CD4-positive, alpha-beta T cell treated with Interleukin-21 for 1 hour (primary cell): ENCODE measurements at places on chromosomes 7 and 10.

- no peak for DNase-seq
Observed at GRCh38 chr10:810351-810846, 120.9 kb upstream of the DIP2C start.

- no peak for DNase-seq
Observed at GRCh38 chr10:104056619-104057273, 28.9 kb downstream of the COL17A1 start.

- DNase-seq, result no peak
Observed at GRCh38 chr10:132844069-132844809, 58.3 kb upstream of the NKX6-2 start.

GRCh38 chr7:7792056-7792455, 73.6 kb upstream of the RPA3 start:
- no peak for DNase-seq

DNA sequence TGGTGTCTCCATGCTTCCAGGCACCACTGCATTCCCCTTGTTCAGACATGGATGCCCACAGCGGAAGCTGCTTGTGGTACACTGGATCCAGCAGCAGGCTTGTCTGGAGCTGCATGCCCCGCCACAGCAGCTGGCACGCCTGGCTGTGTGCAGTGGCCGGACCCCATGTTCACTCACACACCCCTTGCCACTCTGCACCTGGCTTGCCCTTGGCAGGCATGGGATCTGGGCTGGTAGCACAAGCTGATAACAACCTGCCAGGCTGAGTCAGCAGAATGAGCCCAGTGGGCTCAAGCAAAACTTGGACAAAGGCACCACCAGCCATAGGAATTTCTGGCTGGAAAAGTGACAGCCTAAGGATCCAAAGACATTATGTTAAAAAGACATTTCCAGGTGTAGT, 91.8 kb upstream of the TMEM168 start:
- no peak for DNase-seq

- DNase-seq, result no peak
Observed at GRCh38 chr7:113100121-113100603, 13.5 kb upstream of the GPR85 start.

DNA sequence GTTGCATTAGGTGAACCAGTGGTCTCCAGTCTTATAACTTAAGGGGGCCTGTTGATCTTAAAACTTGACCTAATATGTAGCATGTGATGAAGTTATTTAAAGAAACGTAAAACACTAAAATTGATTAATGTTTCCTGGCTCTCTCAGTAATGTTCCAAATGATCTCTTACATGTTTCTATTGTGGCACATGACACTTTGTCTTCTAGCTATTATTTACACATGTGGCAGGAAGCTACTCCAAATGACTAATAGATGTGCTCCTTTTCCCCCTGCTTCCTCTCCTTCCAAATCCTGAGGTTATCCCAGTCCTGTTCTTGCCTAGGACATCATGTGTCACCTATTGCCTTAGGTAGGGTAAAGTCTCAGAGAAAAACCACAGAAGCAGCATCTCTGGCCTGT, 89.4 kb downstream of the FAS start:
- no peak for DNase-seq

GRCh38 chr7:128063088-128063487, 31.9 kb upstream of the LRRC4 start:
- no peak for DNase-seq

GRCh38 chr7:91276909-91277308, 12.7 kb downstream of the FZD1 start:
- no peak for DNase-seq

GRCh38 chr7:153066711-153067110, 307.2 kb downstream of the ACTR3B start:
- no peak for DNase-seq

- no peak for DNase-seq
Observed at GRCh38 chr7:19772841-19773760, at the start of gene TMEM196. Gene TMEM196, minus strand, starts transcription at chr7:19773617. Its CDS starts 921 bp downstream, at chr7:19772696.

DNA sequence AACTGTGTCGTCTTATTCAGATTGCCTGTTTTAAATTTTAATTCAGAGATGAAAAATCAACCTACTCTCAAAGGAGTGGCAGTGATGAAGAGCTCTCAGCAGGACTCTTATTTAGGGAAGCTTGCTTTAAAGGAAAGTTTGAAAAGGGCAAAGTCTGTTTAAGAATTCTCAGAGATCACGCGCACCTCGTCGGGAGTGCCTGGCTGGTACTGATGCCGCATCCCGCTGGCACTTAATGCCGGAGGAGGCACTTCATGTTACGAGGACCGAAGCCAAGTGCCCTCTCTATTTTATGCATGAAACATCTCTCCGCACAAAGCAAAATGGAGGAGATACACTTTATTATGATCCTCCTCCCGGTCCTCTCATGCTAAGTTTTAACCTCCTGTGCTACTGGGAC, 71.1 kb upstream of the INSYN2A start:
- DNase-seq, result no peak

- DNase-seq, result peak; percentile 39
Observed at GRCh38 chr7:103811997-103812396, 177.5 kb downstream of the RELN start.
